ENCODE measurements at places on chromosomes 11 and 22. TPM values are rescaled to one million over a fixed set of nuclear protein-coding genes. Genes with fewer than 3 reads are reported as not detected.

GRCh38 chr11:124541204-124541603, 2.2 kb downstream of the OR8B12 start:
- no peak for DNase-seq

GRCh38 chr22:40898850-40899357, 37.0 kb upstream of the DNAJB7 start:
- DNase-seq: peak; percentile 60

DNA sequence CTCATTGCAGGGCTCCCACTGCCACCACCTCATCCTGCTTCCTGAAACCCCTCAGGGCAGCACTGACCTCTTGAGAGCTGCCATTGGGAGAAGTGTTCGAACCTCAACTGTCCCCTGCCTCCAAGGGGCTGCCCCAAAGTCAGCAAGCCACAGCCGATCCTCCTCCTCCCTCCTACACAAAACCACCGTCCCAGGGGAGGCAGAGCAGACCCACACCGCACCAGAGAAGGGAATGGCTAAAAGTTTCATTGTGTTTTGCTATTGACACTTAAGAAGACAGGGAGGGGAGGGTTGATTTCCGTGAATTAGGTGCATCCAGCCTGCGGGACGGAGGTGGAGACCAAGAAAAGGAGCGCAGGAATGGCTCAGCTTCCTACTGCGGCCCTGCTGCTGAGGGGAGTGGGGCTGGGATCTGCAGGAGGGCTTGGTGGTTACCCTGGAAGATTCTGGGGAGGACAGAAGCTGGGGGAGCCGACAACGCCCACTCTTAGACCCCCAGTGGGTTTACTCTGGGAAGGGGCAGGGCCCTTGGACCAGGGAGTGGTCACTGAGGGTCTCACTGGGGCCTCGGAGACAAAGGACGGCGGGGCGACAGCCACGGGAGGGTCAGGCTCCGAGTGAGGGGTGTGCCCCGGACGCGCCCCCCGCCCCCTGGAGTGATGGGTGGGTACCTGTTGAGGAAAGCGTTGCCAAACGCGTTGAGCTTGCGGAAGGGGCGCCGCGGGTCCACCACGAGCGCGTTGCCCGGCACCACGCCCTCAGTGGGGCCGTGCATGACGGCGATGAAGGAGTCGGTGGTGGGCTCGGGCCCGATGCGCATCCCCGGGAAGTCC, 815 bp downstream of the EHD1 start:
- no peak for DNase-seq

- DNase-seq: no peak
These were observed 19.2 kb upstream of the CSF2RB start for GRCh38 chr22:36894266-36894665.

- no peak for DNase-seq
These were observed 92.9 kb upstream of the ISX start for GRCh38 chr22:34973016-34973415.

- DNase-seq: no peak
These were observed 17.6 kb upstream of the PPFIA1 start for GRCh38 chr11:70252844-70253243.

DNA sequence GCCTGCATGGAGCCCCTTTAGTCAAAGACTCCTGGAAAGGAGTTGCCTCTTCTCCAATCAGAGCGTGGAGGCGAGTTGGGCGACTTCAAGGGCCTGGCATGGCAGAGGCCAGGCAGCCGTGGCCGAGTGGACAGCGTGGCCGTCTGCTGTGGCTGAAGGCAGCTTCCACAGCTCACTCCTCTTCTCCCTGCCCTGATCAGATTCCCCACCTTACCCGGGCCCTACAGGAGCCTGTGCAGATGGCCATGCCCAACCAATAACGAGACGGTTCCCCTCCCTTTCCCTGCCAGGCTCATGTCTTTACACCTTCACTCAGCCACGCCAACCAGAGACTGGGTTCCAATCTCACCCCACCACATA, 20.0 kb upstream of the SLC22A12 start:
- DNase-seq: no peak

- DNase-seq: no peak
These were observed 10.4 kb upstream of the HSPA8 start for GRCh38 chr11:123072332-123072761.

DNA sequence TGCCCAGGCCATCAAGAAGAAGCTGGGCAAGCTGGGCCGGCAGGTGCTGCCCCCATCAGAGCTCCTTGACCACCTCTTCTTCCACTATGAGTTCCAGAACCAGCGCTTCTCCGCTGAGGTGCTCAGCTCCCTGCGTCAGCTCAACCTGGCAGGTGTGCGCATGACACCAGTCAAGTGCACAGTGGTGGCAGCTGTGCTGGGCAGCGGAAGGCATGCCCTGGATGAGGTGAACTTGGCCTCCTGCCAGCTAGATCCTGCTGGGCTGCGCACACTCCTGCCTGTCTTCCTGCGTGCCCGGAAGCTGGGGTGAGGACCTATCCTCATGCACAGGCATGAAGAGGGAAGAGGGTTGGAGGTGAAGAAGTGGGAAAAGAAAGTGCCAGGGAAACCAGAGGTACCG, 5.3 kb upstream of the NHERF4 start:
- DNase-seq: no peak

DNA sequence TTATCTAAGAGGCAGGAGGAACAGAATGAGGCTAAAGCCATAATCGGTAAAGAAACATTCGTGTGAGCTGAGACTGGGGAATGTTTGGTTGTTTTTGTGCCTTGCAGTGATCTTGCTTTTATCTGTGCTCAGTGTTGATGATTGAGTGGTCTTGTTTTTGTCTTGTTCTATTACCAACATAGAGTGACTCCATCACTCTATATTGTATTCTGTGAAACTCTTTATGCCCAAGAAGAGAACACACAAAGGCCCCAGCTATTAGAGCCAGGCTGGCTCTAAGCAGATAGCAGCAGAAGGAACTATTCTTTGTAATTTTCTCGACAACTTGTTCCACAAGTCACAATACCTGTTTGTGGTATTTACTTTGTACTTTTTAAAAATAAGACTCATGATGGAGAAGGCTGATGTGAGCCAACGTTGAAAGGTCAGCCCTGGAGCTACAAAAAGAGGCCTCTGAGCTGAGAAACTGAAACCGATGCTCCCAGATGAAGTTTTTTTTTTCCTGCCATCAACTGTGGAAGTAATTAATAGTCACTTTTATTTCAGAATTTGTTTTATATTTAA, 68.4 kb downstream of the LARGE1 start:
- no peak for DNase-seq

DNA sequence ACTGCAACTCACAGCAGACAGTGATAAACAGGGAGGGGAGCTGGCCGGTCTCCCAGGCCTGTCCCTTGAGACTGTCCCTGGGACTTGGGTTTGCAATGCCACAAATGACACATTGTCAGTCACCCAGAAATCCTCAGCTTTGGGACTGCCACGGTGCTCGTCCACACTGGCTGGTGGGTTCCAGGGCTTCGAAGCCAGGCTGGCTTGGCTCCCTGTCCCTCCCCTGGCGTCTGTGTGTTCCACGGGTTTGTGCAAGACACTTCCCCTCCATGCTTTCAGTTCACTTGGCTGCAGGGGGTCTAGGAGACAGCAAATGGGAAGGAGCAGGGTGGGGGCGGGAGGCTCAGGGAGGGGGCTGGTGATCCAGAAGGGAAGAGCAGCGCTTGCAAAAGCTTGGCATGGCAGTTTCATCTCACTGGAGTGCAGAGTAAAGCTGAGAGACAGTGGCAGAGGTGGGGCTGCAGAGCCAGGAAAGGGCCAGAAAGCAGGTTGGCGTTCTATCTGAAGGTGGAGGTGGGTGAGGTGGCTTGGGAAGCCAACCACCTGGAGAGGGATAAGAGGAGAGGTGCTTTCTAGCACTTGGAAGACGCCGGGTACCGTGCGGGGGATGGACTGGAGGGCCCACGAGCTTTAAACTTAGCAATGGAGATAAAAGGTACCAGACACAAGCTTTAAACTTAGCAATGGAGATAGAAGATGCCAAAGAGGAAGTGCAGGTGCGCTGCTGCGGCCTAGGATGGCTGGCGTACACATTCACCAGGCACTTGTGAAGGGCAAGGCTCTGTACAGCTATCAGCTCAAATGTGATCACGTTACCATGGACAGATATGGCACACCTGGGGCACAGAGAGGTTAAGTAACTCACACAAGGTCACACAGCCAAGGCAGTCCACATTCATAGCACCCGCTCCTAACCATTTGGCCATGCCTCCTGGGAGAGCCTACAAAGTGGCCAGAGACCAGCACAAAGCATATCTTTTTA, 86.4 kb upstream of the SHISAL1 start:
- no peak for DNase-seq

GRCh38 chr11:30479899-30480298, 106.3 kb downstream of the MPPED2 start:
- no peak for DNase-seq

- no peak for DNase-seq
These were observed 99.0 kb downstream of the AMOTL1 start for GRCh38 chr11:94866936-94867795.

DNA sequence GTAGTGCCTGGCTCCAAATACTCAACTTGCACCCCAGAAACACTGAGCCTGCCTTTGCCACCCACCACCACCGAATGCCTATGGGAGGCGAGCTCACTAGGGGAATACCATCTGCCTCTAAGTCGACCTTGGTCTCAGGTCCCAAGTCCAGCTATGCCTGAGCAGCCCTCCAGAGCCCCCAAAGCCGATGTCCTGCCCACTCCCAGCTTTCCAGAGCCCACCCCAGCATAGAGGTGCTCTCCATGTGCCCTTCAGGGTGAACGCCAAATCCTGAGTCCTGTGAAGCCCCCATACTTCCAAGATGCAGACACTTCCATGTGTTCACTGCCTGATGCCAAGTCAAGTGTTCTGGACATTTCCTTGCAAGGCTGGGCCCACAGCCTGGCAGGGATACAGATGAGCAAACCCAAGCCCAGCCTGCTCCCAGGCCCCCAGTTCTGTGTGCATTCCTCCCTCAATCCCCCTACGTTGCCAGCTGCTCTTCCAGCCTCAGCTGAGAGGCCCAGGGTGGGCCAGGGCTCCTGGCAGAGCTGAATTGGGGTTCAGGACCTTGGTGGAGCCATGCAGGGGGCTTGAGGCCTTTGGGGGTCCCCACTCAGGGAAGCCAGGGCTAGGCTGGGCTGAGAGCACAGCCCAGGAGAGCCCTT, 2.6 kb upstream of the KMT5B start:
- no peak for DNase-seq

- DNase-seq: no peak
These were observed 1.2 kb downstream of the DSCAML1 start for GRCh38 chr11:117795638-117796455.

DNA sequence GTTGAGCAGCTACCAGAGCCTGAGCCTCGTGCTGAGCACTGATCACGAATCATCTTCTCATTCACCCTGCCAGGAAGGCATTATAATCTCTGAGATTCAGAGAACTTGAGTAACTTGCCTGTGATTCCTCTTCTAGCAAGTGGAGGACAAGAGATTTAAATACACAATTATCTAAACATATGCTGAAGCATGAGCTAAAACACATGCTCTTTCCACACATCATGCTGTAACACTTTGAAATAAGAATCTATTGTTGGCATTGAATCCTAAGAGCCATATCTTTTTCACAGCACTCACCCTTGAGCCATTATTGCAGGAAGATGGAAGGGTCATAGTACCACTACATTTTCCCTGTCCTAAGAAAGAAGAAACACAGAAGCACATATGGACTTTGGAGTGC, 722.5 kb upstream of the API5 start:
- DNase-seq: no peak

Gene TRIM29
- not detected for total RNA-seq

Gene OR8G1
- not detected for total RNA-seq

Gene KCTD14
- total RNA-seq: 15.0 TPM

Gene XKR3
- 0.97 TPM for total RNA-seq

Gene LBHD1
- 6.6 TPM for total RNA-seq

Gene RGL4
- total RNA-seq: not detected

Gene CYP2D6
- 0.11 TPM for total RNA-seq

Gene BLID
- total RNA-seq: 6.0 TPM

Gene FAM180B
- not detected for total RNA-seq

Gene CPT1A
- total RNA-seq: 0.37 TPM

All from HT1080 (cell line).